Fibroblast of skin of back (primary cell): ENCODE measurements at places on chromosomes 6 and 20.

DNA sequence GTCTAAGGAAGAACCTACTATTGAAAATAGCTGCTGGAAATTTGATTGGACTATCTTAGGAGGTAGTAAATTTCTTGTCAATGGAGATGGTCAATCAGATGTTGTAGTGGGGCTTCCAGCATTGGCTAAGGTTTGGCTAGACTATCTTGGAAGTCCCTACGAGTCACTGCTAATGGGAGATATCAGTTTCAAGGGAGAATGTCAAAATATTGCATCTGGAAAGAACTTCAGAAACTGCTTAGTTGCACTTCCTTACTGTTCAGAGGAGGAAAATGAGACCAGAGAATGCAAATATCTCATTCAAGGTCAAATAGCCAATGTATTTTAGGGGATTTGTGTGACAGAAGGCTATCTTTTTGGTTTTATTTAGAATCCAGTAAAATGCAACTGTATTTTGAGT is 53.5 kb upstream of the CCN2 start:
- DNase-seq = no peak

DNA sequence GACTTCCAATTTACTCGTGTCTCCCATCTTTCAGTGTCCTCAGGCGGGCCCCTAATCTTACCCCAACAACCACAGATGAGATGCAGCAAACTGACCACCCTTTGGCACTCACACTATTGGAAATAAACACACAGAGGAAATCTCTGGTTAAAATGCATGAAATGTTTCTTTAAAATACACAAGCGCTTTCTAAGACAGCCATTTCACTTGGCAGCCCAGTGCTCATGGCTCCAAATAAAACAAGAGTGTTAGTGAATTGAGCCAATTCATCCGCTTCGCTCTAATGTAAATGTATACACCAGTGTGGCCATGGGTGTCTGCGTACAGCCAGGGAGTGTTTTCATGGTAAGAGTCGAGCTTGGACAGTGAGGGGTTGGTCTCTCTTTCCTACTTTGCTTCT is 282.9 kb downstream of the CLIC5 start:
- DNase-seq = no peak

GRCh38 chr20:22684763-22685443 is 100.5 kb upstream of the FOXA2 start:
- no peak for DNase-seq

GRCh38 chr6:56727097-56727850 is 84.6 kb upstream of the DST start:
- peak; percentile 82 for DNase-seq

- no peak for DNase-seq
These were observed 20.0 kb upstream of the VNN1 start for GRCh38 chr6:132733814-132734213.

- DNase-seq = no peak
These were observed 206.2 kb downstream of the CDH4 start for GRCh38 chr20:61458146-61458746.

- DNase-seq = peak; percentile 51
These were observed 92.8 kb downstream of the ATRN start for GRCh38 chr20:3563548-3564177.

GRCh38 chr20:32387252-32387651 is 29.1 kb downstream of the ASXL1 start:
- DNase-seq = no peak

- DNase-seq = peak; percentile 49
These were observed 10.5 kb downstream of the PTGIS start for GRCh38 chr20:49557449-49557848.

GRCh38 chr6:156167016-156167624 is 610.1 kb upstream of the ARID1B start:
- peak; percentile 66 for DNase-seq

GRCh38 chr20:46255440-46256104 is 52.7 kb downstream of the CDH22 start:
- no peak for DNase-seq

GRCh38 chr6:98641949-98642719 is 192.2 kb upstream of the POU3F2 start:
- no peak for DNase-seq

GRCh38 chr6:106972500-106972899 is 2.0 kb downstream of the CD24 start:
- no peak for DNase-seq

DNA sequence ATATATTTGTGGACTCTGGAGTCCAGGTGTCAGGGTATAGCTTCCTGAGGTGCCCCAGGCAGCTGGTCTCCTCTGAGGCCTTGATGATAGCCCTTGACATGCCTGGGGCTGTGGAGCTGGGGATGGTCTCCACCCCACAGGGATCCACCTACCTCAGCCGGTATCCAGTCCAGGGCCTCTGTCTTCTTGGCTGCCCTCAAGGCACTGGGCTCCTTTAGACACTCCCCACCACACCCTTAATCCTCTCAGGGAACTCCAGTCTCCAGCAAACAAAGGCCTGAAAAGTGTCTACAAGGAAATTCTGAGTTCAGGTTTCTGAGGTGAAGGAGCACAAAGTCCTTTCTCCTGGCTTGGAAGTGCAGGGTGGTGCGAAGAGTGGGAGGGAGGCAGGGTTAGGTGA is 44.6 kb upstream of the DDR1 start:
- DNase-seq = no peak

DNA sequence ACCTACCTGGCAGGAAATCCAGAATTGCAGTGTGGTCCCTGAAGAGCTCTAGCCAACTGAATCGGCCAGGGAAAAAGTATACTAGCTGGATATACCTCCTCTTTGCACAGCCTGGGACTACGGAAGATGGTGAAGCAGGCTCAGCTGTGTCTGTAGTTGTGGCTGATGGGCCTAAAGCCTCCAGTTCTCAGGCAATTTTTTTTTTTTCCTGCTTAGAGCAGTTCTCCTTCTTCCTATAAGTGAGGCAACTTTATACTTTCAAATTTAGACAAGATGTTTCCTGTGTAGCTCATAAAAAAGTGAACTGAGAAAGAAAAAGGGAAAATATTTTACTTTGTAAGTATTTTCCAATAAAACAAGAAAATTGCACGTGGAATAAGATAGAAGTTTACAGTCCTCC is 172.9 kb downstream of the CARMIL1 start:
- no peak for DNase-seq

DNA sequence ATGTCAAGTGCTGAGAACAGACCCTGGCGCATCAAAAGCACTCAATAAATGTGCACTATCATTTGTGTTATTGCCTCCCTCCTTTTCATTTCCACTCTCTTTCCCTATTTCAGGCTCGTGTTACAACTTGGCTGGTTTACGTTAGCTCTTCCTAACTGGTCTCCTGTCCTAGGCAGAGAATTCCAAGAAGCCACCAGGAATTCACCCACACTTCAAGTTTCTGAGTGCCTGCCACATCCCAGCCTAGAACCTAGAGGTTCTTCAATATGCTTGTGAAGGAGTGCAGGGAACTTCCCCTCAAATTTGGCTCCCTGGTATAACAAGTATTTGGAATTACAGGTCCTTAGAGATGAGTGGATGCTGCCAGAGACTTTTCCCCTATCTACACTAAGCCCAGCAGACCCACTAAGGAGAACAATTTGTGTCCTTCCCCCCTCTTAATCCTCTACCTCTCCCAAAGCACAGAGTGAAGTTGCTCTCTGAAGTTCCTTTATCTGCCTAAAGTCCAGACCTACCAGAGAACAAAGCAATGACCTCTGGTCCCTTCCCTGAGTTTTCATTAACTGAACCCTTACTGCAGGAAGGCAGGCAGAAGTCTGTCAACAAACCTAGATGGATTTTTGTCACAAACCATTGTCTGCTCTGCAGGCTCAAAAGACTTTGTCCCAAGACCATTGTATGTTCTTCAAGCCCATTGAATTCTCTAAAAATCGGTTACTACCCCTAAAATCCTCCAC is 201.6 kb upstream of the JARID2 start:
- DNase-seq = no peak

GRCh38 chr6:20213271-20213798 is 1.1 kb upstream of the MBOAT1 start:
- peak; percentile 6 for DNase-seq

DNA sequence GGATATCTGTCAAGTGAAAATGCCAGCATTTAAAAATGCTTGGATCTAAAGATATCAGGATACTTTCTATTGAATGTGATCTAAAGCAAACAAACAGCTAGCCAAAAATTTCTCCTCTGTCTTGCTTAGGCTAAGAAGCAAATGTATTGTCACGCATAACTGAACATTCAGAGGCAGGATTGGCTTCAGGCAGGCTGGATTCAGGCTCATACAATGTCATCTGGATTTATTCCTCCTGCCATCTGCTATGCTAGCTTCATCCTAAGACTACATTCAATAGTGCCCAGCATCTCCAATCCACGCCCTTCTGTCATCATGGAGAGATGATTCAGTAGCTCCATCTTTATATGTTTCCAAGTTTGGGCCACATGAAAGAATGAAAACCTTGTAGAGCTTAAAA is 27.1 kb downstream of the PFDN4 start:
- no peak for DNase-seq

DNA sequence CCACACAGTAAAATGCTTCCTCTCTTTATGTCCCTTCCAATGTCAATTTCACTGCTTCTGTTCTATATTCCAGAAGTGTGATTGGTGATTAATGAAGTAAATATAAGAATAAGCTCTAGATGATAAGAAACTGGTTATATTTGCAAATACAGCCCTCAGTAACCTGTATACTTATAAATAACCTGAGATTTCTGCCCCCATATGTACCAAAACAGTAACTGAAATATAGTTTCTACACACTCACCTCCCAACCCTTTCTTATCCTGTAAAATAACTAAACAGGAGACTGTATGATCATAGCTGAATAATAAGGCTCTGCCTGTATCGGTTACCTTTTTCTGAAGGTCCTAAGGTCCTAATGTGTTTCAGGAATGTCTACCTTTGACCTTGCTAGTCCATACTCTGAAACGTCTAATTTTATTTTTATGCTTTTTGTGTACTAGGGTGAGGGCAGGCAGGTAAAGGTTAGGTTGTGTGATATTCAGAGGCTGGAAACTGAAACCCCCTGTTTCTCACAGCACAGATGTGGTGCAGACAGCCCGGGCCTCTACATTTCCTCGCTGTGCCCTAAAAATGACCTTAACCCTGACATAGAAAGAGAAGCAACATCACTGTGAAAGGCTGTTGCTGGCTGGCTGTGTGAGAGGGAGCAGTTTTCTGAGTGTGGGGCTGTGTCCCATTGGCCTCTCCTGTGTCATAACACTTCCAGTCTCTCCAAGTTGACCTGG is 378.8 kb downstream of the CENPW start:
- no peak for DNase-seq

GRCh38 chr20:37866051-37866450 is 36.9 kb upstream of the VSTM2L start:
- DNase-seq = no peak

GRCh38 chr6:5766260-5766659 is 240.5 kb downstream of the NRN1 start:
- no peak for DNase-seq

DNA sequence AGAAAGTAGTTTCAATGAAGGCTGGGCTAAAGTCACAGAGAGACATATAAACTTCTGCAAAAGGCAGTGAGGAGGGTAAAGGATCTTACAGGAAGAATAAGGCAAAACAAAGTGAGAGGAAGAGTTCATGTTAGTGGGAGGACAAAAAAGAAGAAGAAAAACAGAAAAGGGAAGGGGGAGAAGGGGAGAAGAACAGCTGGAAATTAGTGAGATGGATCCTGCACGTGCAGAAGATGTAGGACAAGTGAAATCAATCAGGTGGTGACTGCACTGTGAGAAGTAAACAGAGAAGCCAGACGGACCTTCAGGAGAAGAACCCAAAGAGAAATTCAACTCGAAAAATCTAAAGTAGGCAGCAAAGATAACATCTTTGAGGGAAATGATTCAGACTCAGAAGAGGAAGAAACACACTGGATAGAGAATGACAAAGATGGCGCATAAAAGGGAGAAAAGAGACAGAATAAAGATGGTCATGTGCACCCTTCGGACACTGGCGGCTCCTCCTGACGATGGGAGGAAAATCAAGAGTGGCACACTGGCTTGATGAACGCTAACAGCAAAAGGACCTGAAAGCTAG is 105.9 kb downstream of the MYB start:
- DNase-seq = no peak

DNA sequence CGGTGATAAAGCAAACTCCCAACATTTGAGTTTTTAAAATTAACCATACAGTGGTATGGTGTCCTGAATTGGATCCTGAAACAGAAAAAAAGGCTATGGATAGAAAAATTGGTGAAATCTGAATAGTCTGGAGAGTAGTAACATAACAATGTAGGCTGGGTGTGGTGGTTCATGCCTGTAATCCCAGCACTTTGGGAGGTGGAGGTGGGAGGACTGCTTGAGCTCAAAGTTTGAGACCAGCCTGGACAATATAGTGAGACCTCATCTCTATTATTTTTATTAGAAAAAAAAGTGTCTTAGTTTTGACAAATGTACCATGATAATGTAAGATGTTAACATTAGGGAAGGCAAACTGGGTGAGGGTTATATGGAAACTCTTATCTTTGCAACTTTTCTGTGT is 11.0 kb downstream of the EEF1A1 start:
- no peak for DNase-seq

DNA sequence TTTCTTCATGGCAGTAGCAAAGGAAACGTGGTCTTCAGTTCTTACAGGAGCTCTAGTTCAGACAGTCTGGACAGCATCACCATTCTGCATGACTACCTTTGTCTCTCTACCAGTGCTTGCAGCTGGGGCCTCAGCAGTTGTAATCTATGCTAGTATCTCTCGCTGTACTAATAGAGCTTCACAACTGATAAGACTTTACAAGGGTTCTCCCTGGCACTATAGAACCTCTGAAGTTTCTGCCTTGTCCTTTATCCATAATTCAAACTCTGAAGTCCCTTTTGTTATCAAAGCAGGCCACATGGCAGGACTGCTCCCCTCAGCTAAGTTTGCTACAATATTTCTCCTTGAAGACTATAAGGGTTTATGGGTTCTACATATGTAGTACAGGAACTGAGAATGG is 842.1 kb upstream of the ADGRB3 start:
- no peak for DNase-seq

GRCh38 chr6:44255105-44255808 is 2.1 kb downstream of the SLC35B2 start:
- no peak for DNase-seq

GRCh38 chr6:13425270-13425873 is 62.0 kb downstream of the GFOD1 start:
- DNase-seq = no peak

- no peak for DNase-seq
These were observed 83.7 kb downstream of the TMEM242 start for GRCh38 chr6:157239671-157240058.

GRCh38 chr6:170394980-170395379 is 88.4 kb downstream of the FAM120B start:
- no peak for DNase-seq

GRCh38 chr6:141261016-141261671 is 871.6 kb upstream of the GJE1 start:
- no peak for DNase-seq

DNA sequence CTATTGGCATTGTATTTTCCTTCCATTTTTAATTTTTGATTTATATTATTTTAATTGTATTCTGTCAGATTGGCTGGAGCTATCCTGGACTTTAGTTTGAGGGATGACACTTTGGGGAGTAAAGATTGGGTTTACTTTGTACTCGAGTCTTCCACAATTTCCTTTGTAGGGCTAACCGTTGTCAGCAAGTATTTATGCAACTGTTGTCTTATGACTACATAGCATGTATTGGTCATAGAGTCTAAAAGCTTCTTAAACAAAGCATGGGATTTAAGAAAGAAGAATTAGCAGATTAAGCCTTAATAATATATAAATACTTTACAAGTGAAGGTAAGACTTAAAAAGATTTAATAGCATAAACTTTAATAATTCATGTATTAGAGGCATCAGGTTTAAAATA is 19.6 kb downstream of the FARS2 start:
- DNase-seq = no peak
